ENCODE measurements at places on chromosomes 7 and 10.

GRCh38 chr10:34824870-34825269, 9.8 kb upstream of the PARD3 start:
- no peak for DNase-seq

DNA sequence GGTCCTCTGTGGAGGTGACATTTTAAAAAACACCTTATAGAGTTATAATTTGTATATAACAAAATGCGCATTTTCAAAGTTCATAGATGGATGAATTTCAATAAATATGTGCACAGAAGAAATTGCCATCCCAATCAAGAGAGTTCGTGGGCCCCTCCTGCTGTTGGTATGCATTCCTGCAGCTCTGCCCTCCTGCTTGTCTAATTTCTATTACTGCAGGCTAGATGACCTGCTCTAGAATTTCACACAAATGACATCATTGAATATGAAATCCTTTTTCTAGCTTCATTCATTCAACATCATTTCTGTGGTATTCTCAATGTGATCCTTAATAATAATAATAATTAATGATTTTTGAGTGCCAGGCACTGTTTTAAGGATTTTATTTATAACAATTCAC, 348.2 kb downstream of the SDK1 start:
- DNase-seq, result no peak

DNA sequence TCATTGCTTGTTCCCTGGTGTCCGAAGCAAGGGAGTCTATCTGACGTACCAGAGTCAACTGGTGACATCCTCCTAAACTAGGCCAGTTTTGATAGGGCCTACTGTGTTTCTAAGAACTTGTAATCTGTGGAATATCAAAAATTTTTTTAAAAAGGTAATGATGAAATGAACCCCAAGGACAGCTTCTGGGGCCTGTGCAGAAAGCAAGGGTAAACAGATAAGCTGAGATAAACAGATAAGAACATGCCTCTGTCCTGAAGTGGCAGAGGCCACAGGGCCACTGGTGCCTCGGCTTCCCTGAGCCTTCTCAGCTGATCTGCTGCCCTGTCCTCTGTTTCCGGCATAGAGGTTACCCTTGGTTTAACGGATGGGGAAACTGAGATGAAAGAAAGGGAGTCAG, 8.8 kb downstream of the GRK5 start:
- DNase-seq, result no peak

DNA sequence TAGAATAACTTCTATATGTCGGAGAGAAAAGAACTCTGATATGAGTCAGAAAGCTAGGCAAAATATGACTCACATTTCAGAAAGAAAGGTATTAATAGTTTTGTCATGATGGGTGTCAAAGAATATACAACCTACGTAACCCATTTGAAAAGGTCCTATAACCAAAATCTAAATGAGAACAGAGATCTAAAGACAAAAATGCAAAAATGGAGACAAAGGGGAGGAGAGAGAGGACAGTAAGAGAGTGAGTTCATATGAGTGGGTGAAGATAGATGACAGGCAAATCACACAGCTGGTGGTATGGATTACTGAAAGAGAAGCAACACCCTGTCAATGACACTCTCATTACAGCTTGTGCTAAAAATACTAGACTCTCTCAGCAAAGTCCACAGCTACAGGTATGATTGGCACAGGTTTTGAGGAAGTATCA, 25.6 kb downstream of the ANKMY2 start:
- no peak for DNase-seq

GRCh38 chr7:114081606-114082425, 163.0 kb upstream of the PPP1R3A start:
- no peak for DNase-seq

DNA sequence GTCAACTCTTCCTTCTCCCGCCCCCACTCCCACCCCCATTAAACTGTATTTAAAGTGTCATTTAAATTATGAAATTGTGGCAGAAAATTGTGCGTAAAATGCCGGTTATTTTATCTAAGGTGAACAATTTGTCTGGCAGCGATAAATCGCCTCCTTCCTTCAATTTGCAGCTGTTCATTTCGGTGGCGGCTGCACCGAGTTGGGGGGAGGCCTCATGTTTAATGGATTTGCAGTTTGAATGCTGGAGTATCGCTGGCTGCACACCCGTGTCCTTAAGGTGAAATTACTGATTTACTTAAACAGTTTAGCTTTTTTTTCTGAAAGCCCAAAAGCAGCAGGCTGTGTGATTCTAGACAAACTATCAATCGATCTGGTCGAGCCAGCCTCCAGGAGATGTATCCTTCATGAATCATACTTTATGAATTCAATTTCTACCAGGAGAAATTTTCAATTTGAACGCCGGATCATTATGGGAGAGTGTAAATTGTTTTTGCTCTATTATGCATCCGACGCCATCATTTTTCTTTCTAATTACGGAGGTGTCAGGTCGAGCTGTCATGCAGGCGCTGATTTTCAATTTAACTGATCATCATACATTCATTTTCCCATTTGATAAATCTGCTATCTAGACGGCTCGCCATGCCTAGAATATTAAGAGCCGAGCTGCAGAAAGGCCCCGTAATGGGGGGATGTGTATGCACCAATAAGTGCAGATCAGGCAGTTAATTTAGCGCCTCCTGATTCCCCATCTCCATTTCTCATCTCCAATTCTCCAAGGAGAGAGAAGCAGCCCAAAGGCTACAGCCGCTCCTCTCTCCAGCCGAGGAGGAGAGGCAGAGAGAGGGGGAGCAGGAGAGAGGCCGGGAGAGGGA, 6.5 kb downstream of the UNCX start:
- no peak for DNase-seq

GRCh38 chr10:30040597-30040996, 18.8 kb downstream of the JCAD start:
- DNase-seq, result no peak

DNA sequence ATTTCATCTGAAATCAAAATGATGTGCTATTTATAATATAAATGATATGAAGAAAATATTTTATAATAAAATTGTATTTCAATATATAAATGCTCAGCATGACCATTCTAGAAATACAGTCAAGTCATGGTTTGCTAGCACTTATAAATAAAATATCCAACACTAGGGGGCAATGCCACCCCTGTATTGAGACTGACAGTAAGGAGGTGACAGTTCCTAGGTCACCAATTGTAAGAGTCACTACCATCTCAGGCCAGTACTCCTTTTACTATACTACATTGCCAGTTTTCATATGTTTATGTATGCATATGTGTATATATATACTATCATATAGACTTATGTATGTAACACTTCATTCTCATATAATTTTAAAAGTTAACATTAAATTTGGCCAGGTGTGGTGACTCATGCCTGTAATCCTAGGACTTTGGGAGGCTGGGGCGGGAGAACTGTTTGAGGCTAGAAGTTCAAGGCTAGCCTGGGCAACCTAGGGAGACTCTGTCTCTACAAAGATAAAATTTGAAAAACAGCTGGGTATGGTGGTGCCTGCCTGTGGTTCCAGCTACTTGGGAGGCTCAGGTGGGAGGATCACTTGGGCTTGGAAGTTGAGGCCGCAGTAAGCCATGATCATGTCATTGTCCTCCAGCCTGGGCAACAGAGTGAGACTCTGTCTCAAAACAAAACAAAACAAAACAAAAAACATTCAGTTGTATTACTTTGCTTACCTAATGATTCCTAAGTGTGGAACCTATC, 2.4 kb upstream of the CNOT4 start:
- no peak for DNase-seq

- no peak for DNase-seq
Measured at GRCh38 chr7:27901028-27901760, 161.2 kb downstream of the TAX1BP1 start.

DNA sequence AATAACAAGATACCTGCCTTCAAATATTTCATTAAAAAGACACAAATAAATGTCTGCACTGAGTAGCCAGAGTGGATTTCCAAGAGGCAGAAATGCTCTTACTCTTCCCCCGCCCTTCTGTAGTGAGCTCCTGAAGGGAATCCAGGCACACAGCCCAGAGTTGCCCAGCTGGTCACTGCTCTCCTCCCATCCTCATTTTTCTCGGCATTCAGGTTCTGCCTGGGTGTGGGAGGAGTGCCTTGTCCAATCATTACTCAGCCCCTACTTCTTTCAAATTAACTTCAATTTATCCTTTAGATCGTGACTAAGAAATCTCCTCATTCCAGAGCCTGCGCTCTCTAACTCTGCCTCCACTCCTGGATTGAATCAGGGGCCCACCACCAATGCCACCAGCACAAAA, 12.2 kb downstream of the CCDC6 start:
- no peak for DNase-seq

- no peak for DNase-seq
Measured at GRCh38 chr10:95543459-95543858, 17.7 kb downstream of the SORBS1 start.

DNA sequence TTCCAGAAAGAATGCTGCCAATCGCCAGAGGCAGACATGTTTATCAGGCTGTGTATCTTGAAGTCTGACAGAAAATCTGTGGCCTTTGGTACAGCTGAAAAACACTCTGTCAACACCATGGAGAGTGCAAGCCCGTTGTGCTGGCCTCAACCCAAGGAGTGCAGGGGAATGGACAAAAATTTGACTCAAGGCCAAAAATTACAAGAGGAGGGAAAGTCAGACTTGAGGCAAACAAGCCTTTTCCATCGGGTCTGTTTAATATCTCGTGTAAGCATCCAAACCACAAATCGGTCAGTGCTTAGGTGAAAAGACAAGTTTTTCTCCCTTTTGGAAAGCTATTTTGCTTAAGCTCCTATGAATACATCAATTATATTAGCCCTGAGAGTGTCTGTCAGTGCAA, 305.3 kb upstream of the NFE2L3 start:
- DNase-seq, result no peak

DNA sequence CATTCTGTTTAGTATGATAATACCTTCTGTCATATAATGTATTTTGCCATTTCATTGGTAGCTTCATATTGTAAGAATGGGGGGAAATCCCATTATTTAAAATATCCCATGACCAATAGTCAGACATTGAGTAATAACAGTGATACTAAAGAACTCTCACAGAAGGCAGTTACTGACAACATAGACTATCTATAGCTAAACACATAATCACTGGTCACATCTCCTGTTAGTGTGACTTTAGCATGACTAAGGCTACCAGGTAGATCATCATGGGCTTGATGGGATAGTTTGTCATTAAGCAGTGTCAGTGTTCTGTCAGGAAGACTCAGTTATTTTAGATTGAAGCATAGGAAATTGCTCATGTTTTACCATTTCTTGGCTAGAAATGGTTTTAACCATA, 16.4 kb downstream of the OPN1SW start:
- no peak for DNase-seq

Data from cortex of kidney (tissue), 1 donor.